ENCODE measurements at places on chromosomes 7 and 10. TPM values are rescaled to one million over a fixed set of nuclear protein-coding genes. Genes with fewer than 3 reads are reported as not detected.

DNA sequence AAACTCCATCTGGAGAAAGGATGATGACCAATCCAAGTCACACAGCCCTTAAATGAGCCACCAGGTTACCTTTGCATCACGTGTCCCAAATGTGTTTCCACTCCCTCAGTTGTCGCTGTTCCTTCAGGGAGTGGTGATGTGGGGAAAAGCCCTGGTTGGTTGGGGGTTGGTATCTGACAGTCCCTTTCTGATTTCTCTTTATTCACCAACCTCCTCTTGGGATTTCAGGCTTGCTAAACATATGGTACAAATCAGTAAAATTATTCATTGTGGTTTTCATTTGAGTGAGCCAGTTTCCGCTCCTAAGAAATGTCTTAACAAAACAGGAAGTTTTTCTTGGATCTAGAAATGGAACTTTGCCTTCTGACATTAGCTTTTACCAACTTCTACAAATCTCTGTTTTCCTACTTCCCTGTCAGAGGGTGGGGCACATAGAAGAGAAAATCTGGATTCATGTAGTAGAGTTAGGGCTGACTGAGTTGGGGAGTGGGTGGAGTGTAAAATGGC is 40.0 kb upstream of the KMT2E start:
- DNase-seq, result no peak

DNA sequence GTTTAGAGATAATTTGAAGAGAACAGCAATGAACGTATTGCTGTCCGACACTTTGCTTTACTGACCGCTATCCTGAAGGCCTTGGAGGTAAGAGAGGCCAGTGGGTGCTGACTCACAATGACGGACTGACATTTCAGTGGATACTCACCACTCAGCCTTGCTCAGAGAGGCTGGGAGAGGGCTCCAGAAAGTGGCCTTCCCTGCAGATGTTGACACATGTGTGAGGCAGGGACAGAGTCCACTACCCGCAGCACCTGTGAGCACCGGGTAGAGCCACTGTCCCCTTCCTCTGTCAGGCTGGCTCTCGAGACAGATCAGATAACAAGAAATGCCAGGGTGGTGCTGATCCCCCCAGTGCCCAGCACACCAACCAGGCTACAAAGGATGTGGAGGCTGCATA is 75.0 kb downstream of the GPR26 start:
- DNase-seq, result no peak

UFSP1 gene
- total RNA-seq, result 2.8 TPM

PCDH15 gene
- total RNA-seq, result 2.7 TPM

GRCh38 chr7:13257661-13258060 is 570.2 kb downstream of the ARL4A start:
- no peak for DNase-seq

DNA sequence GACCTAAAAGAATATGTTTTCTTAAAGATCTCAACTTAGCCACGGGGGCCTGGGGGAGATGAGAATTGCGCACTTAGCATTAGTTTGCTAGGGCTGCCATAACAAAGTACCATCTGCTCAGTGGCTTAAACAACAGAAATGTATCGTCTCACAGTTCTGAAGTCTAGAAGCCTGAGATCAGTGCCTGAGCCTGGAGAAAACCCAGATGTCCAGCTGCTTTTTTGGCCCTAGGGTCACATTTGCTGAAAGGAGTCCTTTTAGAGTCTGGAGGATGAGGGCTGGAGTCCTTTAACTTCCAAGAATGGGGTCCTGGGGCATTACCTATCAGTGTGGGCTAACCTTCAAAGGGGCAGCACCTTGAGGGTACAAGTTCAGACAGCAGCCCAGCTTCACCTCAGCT is 48.2 kb downstream of the SMURF1 start:
- peak; percentile 61 for DNase-seq

NYAP1 gene
- 0.39 TPM for total RNA-seq

ASB10 gene
- total RNA-seq, result 21.0 TPM

- no peak for DNase-seq
Measured at GRCh38 chr7:106165337-106165736, 53.2 kb upstream of the SYPL1 start.

MKX gene
- 0.20 TPM for total RNA-seq

CDH23 gene
- 2.4 TPM for total RNA-seq

GRCh38 chr7:90622670-90623069 is 26.5 kb downstream of the CDK14 start:
- DNase-seq, result no peak

MOGAT3 gene
- not detected for total RNA-seq

HOXA1 gene
- 0.15 TPM for total RNA-seq

- no peak for DNase-seq
Measured at GRCh38 chr7:71484380-71484779, 352.4 kb downstream of the GALNT17 start.

- DNase-seq, result no peak
Measured at GRCh38 chr7:95798401-95798930, 26.1 kb downstream of the DYNC1I1 start.

RPEL1 gene
- total RNA-seq, result not detected

MYOZ1 gene
- total RNA-seq, result 73.9 TPM

TMEM26 gene
- 0.15 TPM for total RNA-seq

EIF4H gene
- total RNA-seq, result 186 TPM

Measured in right cardiac atrium (tissue), 5 donors.